ENCODE measurements at places on chromosomes 3 and 15.
A peak's percentile ranks its signal among the peaks of the same experiment; 100 is the strongest.

- DNase-seq, result peak; percentile 93
Measured at GRCh38 chr3:49469037-49469935, 781 bp upstream of the DAG1 start.

DNA sequence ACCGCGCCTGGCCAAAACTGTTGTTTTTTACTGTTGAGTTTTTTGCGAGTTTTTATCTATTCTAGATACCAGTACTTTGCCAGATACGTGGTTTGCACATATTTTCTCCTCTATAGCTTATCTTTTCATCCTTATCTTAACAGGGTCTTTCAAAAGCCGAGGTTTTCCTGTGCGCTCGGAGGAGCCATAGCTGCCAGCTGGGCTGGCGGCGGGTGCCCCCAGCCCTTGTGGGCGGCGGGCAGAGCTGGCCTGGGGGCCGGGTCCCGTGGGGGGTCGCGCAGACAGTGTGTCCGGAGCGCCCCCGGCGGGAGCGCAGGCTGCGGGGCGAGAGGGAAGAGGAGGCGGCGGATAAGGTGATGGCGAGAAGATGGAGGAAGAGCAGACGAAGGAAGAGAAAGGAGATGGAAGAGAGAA, 11.1 kb upstream of the EIF4A2 start:
- DNase-seq, result no peak

DNA sequence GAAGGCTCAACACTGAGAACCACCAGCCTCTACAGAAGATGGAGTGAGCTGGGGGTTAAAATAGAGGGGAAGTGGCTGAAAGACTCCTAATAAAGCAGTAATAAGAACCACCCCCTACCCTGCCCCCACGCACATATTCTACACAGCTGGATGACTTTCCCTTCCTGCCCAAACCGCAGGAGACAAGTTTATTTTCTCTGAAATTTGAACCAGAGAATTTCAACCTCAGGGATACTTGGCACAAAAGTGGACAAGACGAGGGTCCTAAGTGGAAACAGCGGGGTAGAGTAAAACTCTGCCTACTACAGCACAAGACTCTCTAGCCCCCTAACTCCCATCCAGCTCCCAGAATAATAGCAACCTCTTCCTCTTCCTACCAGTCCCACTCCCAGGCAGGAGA, 28.4 kb downstream of the USF3 start:
- DNase-seq, result peak; percentile 39

DNA sequence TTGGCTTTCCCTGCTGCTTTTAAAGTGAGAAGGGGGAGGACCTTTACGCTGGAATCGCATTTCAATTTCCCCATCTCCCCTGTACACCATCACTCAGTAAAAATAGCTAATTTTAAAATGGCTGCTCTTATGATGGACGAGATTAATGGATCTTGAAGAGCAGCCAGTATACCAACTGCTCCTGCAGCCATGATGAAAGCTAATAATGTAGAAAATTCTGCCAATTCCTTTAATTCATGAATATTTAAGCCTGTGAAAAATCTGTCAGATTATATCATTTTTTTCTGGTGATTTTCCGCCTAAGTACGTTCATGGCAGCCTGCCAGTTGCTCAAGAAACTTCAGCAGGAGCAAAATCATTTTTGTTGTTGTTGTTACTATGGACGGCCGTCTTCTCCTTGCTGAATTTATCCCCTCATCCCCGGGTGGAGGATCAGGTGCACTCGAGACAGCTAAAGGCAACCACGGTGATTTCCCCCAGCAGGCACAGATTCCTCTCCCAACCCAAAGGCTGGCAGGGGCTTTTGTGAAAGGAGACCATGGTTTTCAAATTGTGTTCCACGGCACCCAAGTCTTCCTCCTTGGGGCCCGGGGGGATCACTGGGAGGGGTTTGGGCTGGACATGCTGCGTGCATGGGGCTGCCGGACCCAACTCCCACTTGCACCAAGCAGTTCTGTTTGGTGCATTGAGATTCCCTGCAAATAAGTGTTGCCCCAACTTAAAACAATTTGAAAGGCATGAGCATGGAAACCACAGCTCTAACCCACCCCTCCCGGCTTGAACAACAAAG, 289.6 kb downstream of the UACA start:
- DNase-seq, result peak; percentile 44

DNA sequence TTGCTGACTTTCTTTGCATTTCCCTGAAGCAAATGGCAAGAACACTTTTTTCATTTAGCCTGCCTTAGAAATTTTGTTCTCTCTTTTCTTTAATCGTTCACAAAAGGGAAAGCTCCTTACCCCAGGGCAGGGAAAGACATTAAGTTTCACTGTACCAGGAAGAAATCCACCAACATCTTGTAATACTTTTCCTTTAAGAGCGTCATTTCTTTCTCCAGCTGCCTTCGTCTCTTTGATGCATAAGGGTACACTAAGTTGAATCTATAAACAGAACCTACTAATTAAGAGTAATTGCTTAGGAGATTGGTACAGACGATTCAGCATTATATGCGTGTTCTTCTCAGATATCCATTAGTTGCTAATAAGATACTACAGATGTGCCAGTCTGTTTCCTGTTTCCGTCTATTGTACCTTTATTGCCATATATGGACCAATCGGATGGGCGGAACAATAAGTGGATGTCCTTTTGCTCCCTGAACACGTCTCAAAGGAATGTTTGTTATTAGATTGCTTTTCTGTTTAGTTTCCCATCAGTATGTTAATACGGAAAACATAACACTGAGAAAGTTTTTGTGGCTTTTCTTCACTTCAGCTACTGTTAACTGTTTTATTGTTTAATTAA, 276.7 kb upstream of the RARB start:
- no peak for DNase-seq

GRCh38 chr3:187900993-187901755, 155.9 kb upstream of the BCL6 start:
- no peak for DNase-seq

GRCh38 chr3:41845826-41846225, 116.1 kb downstream of the ULK4 start:
- no peak for DNase-seq

- DNase-seq, result peak; percentile 45
Measured at GRCh38 chr15:74709011-74709410, 13.2 kb upstream of the EDC3 start.

DNA sequence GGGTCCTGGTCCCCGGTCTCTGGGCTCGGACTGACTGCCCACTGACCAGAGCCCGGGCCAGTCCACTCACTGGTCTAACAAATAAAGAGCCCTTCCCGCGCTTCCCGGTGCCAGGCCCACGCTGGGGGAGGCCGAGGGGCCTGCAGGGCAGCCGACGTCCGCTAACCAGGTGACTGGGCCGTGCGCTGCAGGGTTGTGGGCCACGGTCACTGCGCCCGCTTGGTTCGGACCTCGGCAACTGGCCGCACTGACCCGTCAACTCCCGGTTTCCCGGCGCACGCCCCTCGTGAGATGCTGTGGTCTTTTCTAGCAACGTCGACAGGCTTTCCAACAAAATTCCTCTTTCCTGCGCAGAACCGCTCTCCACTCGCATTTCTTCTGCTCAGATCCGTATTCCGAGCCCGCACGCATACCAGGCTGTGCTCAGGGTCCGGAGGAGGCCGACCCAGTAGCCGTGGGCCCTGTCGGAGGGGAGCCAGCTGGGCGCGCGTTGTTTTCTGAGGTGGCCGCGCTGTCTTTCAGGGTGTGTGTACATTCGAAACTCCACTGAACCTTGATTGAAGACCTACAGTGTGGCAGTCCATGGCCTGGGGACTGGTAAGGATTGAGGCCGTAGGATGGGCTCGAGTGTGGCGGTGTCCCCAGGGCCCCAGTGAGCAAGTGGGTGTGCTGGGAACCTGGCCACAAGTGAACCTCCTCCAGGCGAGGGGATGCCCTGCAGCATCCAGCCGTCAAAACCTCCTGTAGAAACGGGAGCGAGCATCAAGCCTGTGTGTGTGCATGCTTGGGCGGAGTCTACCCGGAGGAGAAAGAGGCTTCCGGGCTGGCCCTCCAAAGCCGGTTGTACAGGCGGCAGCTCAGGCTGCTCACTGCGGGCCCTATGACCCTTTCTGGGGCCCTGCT, 875 bp upstream of the NT5DC2 start:
- peak; percentile 75 for DNase-seq

- DNase-seq, result no peak
Measured at GRCh38 chr15:90711842-90712241, 5.3 kb upstream of the BLM start.

DNA sequence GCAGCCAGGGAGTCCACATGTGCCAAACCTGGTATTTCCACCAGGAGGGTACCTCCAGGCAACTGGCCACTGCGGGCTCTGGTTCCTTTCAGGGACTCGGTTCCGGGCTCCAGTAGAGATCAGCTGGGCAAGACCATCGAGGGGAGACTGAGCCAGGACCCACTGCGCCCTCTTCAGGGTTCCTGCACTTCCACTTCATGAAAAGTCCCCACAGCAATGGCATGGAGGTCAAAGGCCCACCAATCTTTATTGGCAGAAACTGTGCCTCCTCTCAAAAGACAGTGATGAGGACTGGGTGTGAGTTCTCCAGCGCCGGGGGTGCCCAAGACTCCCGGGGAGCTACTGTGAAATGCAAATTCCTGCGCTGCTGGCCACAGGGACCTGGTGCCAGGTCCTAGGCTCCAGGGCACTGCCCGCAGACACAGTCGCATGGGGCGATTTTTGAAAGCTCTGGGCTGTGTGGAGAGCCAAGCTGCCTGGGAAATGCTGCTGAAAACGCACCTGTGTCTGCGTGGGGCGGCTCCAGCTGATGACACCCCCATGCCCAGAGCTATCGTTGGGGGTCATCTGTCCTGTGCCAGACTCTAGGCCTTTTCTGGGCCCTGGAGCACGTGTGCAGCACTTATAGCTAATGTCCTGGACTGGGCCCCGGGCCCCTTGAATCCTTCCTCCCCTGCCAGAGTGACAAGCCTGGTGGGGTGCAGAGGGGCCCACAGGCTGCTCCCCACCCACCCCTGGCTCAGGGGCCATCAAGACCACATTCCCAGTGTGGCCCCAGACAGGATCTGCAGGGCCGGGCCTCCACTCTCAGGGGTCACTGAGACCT, 144.0 kb downstream of the NSMCE3 start:
- DNase-seq, result no peak

GRCh38 chr3:113454057-113454456, 12.8 kb upstream of the CFAP44 start:
- no peak for DNase-seq

DNA sequence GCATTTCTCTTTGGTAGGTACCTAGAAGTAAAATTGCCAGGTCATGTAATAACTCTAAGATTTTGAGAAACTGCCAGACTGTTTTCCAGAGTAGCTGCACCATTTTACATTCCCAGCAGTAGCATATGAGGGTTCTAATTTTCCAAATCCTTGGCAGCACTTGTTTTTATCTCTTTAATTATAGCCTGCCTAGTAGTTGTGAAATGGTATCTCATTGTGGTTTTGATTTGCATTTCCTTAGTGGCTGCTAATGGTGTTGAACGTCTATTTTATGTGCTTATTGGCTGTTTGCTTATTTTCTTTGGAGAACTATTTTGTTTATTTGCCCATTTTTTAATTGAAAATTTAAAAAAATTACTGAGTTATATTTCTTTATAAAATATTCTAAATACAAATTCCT, 117.9 kb downstream of the TCF12 start:
- no peak for DNase-seq

GRCh38 chr3:48128774-48129173, 59.4 kb downstream of the CDC25A start:
- DNase-seq, result no peak

GRCh38 chr3:20130106-20130505, 55.9 kb downstream of the SGO1 start:
- no peak for DNase-seq

GRCh38 chr15:57298204-57298603, 78.1 kb upstream of the CGNL1 start:
- DNase-seq, result peak; percentile 46

- DNase-seq, result no peak
Measured at GRCh38 chr3:52015438-52016228, 19.9 kb upstream of the RPL29 start.

DNA sequence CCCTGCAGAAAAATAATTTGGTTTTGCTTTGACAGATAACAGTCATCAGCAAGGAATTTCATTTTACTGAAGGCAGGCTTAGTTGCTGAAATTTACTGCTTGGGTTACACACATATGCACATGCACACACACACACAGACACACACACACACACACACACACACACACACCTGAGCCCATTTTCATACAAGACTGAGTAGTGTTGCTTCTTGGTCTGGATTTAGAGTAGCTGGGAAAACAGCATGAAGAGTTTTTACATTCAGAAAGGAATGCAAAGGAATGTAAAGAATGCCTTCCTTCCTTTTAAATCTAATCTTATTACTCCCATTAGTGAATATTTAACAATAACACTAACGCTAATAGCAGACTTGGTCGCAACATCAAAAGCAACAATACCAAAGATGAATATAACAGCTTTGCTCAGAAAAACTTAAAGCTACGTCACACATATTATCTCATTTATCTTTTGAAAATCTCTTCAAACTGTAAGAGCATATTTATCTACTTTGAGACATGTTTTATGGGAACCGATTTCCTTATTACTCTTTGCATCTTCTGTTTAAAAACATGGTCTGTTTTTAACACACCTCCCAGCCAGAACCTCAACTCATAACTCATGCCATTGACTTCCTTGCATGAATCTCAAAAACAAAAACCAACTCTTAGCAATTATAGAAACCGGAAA, 32.5 kb downstream of the RFTN1 start:
- DNase-seq, result peak; percentile 58

DNA sequence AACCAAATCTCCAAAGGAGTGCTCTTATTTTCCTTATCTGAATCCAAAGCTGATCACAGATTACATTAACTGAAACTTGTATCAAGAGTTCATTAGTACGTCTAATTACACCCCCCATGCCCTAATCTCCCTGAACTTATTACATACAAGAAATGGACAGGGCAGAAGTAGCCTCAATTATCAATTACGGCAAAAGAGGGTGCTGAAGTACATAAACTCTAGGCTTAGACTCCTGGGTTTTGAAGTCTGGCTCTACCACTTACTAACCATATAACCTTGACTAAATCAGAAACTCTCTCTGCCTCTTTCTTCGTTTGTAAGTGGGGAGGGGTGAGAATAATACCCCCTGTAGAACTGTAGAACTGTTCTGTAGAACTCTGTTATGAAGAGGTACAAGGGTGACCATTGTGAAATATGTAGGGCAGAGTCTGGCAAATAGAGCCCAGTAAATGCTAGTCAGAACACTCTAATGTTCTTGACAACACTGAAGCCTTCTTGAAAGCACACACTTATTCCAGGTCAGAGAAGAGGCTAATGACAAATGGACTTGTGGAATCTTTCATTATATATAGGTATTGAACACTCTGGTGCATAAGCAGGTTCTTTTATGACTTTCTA, 19.6 kb upstream of the OR5K4 start:
- no peak for DNase-seq

DNA sequence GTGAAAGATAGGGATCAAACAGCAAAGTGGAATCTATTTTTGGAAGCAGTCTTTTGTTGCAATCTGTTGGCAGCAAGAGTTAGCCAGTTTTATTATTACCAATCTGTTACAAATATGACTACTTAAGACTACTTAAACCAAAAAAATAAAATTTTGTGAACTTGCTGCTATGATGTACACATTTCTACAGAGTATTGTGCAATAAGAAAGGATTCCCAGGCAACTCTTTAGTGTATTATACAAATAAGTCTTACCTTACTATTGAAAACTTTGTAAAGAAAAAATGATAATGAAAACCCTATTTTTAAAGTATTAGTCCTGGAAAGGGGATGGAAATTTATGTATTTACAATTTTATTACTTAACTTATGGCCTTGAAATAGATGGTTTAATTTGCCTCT, 44.7 kb downstream of the CADM2 start:
- DNase-seq, result no peak

- DNase-seq, result no peak
Measured at GRCh38 chr3:26307192-26307591, 315.4 kb upstream of the LRRC3B start.

Measured in GM23248 (cell line).